Activated CD8-positive, alpha-beta memory T cell treated with anti-CD3 and anti-CD28 coated beads for 24 hours (primary cell): ENCODE measurements at places on chromosomes 13 and 19.
A peak's percentile ranks its signal among the peaks of the same experiment; 100 is the strongest.

- DNase-seq = no peak
These were observed 22.8 kb upstream of the ZNF564 start for GRCh38 chr19:12574036-12574435.

- DNase-seq = no peak
These were observed 343.0 kb downstream of the PCDH9 start for GRCh38 chr13:66887088-66887487.

- no peak for DNase-seq
These were observed 80.9 kb upstream of the UQCRFS1 start for GRCh38 chr19:29293736-29294342.

- DNase-seq = no peak
These were observed 314.4 kb downstream of the PCDH9 start for GRCh38 chr13:66915596-66916185.

- DNase-seq = no peak
These were observed 45.2 kb upstream of the MTIF3 start for GRCh38 chr13:27495551-27495950.

GRCh38 chr13:70964874-70965273 lies 856.6 kb upstream of the KLHL1 start:
- no peak for DNase-seq

GRCh38 chr13:51977625-51978024 lies 33.6 kb downstream of the ATP7B start:
- no peak for DNase-seq

DNA sequence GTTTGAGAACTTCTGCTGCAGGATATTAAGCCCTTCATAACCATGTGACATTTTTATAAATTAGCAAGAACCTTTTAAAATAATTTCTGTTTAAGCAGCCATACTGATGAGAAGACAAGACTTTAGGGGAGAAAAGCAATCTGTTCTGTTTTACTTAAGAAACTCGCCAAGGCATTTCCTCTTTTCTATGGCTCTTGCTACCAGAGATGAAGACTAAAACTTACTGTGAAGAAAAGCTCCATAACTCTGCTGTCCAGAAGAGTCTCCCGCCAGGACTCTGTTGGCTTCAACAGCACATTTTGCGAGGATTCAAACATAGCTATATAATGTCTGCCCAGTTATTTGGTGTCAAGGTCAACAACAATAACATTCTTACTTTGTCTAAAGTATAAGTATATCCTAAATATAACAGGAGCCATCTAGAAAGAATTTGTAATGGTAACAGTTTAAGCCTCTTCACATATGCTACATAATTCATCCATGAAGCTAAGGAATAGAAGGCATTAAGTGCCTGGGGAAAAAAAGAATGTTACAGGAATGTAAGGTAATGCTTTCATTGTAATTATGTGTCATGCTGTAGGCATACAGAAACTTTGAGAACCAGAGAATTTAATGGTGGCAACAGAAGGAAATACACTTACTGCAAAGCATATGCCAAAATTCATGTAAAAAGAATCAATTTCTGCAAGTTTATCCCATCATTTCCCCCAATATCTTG lies 53.2 kb upstream of the EEF1AKMT1 start:
- DNase-seq = no peak

DNA sequence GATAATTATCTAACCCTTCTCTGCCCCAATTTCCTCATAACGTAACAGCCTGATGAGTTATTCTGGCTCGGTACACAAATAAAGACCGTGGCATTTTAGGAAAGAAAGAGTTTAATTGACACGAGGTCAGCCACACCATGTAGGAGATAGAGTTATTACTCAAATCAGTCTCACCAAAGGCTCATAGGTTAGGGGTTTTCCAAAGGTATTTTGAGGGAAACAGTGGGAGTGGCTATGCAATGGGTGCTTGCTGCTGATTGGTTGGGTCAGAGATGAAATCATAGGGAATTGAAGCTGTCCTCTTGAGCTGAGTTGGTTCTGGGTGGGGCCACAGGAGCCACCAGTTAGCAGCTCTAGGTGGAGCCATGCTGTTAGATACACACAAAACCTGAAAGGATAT lies 137.5 kb downstream of the FREM2 start:
- no peak for DNase-seq

DNA sequence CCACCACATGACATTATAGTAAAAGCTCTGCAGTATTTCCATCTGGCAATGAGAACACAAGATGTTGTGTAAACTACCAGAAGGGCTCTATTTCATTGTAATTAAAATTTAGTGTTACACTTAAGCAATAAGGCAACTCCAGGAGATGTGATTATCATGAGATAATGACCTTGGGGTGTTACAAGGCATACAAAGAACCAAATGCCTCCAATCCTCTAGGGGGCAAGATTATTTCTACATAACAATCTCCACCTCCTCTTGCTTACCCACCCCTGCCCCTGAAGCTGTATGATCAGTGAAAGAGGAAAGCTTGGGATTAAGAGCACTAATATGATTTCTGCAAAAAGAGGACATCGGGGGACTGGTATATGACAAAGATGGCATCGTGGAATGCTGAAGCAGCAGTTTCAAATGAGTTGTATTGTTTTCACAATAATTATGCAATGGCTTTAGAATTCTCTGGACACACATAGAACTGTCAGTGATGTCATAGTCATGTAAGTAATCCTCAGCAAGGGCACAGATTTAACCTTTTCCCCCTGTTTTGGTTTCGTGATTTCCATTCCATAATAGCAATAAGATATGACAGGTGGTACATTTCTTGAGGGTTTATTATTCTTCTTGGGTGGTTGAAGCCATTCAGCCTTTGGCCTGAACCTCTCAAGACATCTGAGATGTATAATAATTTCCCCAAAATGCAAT lies 295.3 kb downstream of the MZT1 start:
- DNase-seq = no peak

GRCh38 chr19:15248648-15249527 lies 16.6 kb upstream of the EPHX3 start:
- no peak for DNase-seq

- DNase-seq = no peak
These were observed at the start of gene LILRB2 for GRCh38 chr19:54281007-54281728. Gene LILRB2 (minus strand): TSS chr19:54281110. CDS start chr19:54280496, 614 bp downstream.

- no peak for DNase-seq
These were observed 51.5 kb downstream of the MCF2L start for GRCh38 chr13:113020323-113021080.

GRCh38 chr13:74187564-74187963 lies 53.4 kb upstream of the KLF12 start:
- no peak for DNase-seq

DNA sequence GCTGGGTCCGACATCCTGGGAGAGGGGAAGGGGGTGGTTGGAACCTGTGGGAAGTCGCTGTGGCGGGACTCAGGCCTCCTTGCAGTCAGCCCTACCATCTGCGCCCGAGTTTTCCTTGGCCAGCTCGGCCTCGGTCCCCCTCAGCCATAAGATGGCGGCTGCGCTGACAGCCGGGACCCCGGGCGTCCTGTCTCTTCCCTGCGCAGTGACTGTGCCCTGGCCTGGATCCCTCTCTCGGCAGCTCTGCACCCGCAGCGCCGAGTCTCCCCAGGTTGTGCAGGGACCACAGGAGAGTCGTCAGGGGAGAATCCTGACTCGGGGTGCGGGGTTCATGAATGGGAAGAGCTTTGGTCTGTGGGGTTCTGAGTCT lies 345 bp downstream of the ZNF257 start:
- no peak for DNase-seq

DNA sequence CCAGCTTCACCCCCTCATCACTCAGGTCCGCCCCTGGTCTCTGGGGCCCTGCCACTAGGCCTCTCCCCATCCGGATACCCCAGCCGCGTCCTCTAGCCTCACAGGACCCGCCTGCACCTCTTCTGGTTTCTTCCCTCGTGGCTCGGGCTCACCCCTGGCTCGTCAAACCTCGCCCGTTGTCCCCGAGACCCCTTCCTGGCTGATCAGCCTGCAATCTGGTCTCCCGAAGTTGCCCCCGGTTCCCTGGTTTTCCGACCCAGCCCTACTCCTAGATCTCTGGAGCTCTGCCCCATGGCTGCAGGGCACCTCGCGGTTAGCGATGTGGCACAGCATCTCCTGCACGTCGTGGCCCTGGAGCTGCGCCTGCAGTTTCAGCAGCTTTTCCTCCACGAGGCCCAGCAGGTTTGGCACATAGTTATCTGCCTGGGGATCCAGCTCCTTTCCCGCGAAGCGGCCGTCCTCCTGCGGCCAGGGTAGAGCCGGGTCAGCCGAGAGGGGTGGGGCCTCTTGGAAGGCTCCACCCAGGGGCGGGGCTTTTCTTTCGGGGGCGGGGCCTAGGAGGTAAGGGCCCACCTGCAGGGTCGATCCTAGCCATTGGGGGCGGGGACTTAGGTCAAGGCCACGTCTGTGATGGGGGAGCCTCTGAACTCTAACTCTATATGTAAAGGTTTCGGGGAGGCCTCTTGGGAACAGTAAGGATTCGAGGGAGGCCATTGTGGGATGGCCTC lies 2.4 kb upstream of the RGL3 start:
- DNase-seq = peak; percentile 80

DNA sequence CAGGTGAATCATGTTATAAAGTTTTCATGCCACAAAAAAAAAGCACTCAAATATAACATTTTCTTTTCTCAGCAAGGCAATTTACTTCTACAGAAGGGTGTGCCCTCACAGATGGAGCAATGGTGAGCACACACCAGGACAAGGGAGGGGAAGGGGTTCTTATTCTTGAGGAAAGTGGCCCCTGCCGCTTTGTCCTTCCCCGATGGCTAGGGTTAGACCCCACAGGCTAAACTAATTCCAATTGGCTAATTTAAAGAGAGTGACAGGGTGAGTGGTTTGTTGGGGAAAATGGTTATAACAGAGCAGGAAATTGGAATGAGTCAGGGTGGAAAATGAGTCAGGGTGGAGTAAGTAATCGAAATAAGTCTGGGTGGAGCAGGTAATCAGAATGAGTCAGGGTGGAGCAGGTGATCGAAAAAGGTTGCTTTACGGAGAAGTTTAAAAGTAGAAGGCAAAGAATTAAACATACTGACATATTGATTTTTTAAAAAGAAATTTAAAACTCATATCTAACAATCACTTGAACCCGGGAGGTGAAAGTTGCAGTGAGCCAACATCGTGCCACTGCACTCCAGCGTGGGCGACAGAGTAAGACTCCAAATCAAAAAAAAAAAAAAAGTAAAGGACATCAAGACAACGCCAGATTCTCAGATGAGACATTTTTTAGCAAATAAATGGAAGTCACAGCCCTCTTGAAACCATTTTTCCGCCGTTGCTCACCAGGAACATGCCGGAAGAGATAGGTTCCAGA lies 813 bp downstream of the ZNF562 start:
- peak; percentile 80 for DNase-seq

DNA sequence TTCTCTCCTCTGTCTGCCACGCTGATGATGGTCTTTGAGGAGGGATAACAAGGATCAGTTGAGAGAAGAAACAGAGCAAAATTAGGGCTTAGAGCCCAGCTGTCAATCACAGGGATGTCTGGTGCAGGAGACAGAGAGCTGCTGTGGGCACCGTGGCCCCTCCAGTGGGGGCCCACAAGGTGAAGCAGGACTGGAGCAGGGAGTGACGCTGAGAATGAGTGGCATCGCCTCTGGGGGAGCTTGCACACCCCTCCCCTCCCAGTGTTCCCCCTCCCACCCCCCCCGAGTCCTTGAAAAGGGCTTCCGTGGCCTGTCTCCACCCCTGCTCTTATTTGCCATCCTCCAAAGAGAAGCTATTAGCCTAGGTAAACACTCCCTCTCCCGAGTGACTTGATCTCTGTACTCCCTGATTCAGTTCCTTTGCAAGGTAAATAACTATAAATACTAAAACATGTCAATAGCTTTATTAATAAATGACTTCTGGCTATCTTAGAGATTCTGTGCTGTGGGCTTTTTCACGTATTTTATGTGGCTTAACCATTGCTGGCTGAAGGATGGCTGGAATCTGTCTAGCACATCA lies 440.0 kb downstream of the ZNF536 start:
- no peak for DNase-seq

- DNase-seq = peak; percentile 32
These were observed 211.2 kb upstream of the SOX1 start for GRCh38 chr13:111855786-111856185.

GRCh38 chr13:97019236-97019635 lies 25.0 kb upstream of the OXGR1 start:
- no peak for DNase-seq

DNA sequence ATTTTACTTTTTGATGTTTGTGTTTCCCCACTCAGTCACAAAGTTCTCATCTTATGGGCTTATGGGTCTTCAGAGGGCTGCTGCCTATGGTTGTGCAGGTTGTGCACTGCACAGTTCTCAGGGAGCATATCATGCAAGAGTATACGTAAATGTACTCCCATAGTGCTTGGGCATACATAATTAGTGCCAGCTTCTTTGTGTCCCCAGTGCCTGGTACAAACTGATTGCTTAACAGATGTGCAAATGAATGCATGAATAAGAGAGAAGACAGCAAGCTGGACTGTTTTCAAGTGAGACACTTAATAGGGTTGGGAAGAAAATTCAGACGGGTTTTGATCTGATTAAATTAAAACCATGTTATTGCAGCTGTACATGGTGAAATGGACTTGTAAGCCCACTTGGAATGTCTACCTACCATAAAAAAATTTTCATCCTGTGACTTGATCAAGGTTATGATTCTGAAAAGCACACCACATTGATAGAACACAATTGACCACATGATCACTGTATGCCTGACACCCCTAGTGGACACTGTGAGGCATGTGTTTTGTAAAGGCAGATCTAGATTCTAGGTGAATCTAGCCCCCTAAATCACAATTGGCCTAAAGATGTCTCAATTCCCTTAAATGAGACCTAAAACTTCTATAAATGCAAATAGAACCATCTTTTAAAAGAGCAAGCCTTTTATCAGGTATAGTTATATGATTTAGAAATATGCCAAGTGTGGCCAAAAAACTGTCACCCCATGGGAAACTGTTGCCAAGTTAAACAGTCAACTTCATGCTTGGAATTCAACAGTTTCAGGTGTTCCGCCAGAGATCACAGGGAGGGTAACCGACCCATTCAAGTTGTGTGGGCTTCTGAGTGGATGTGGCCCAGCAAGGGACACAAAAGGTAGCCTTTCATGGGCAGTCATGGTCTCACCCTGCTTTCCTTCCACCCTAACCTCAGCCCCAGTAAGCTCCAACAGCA lies 27.9 kb downstream of the FAM124A start:
- no peak for DNase-seq

DNA sequence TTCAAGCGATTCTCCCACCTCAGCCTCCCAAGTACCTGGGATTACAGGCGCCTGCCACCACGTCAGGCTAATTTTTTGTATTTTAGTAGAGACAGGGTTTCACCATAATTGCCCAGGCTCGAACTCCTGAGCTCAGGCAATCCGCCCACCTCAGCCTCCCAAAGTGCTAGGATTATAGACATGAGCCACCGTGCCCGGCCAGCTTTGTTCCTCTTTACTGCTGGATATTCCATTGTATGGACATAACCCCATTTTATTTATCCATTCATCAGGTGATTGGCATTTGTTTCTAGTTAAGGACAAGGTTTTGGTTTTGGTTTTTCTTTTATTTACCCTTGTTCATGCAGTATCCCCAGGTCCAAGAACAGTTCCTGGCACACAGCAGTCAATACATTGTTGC lies 4.1 kb upstream of the RPS9 start:
- DNase-seq = no peak
